ENCODE measurements at places on chromosomes 3 and 15.

DNA sequence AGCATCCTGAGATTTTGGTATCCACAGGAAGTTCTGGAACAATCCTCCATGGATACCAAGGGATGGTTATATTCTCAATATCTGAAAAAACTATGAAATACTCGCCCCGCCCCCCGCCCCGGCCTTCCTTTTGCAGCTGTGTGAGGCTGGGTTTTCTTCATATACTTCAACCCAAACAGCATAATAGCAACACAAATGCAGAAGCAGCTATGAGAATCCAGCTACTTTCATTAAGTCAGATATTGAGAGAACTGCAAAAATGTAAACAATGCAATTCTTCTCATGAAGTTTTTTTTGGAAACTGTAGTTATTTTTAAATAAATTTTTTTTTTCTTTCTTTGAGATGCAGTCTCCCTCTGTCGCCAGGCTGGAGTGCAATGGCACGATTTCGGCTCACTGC, 10.9 kb upstream of the IDH2 start:
- no peak for DNase-seq

DNA sequence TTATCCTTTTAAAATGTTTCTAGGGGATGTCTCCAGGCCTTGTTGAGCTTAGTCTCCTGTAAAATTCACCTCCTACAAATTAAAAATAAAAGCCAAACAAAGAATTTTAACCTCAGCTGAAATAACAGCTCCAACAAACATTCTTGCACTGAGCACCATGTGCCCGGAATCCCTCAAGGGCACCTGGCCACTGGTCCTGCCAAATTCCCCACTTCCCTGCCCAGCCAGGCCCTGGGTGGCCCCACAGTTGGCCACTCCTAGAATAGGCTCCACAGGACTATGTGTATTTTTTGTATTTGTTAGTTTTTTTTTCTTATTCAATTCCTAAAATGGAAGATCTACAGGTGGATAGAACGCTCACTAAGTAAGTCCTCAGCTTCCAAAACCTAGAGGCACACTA, 33.1 kb upstream of the PLA2G4E start:
- no peak for DNase-seq

- no peak for DNase-seq
Observed at GRCh38 chr15:67059127-67059553, 6.3 kb upstream of the SMAD3 start.

GRCh38 chr15:60374628-60375081, 23.1 kb downstream of the ANXA2 start:
- DNase-seq = no peak

- DNase-seq = peak; percentile 65
Observed at GRCh38 chr3:134249935-134250716, 533 bp downstream of the RYK start.

- DNase-seq = no peak
Observed at GRCh38 chr15:77067691-77068367, 3.1 kb downstream of the TSPAN3 start.

DNA sequence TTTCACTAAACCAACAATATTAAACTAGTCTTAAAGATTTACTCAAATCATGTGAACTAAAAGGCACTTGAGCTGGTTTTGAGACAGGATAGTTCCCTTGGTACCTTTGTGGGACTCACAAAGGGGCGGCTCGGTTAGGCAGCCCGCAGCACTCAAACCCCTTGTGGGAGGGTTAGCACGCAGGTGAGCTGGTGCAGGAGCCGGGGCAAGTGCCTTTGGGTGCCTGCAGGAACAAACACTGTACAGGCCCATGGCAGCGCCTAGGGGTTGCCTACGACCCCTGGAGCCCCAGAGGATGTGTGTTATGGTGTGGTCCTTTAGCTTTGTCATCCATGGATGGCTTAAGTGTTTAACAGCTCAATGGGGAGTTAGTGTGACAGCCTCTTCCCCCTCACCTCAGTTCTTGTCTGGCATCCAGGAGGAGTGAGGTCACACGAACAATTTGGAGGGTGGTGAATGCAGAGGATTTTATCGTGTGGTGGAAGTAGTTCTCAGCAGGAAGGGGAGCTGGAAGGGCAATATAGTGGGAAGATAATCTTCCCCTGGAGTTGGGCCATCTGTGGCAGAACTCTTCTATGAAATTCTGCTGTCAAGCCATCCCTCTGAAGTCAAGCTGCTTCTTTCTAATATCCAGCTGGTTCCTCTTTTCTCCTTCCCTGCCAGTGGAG, 470.9 kb downstream of the RBMS3 start:
- DNase-seq = no peak

- DNase-seq = no peak
Observed at GRCh38 chr15:31467361-31467760, 140.7 kb downstream of the KLF13 start.

GRCh38 chr3:128553560-128553959, 60.6 kb upstream of the GATA2 start:
- DNase-seq = no peak

- DNase-seq = peak; percentile 40
Observed at GRCh38 chr15:65132878-65133547, 595 bp downstream of the PDCD7 start.

GRCh38 chr15:73270366-73271097, 98.2 kb downstream of the HCN4 start:
- no peak for DNase-seq

GRCh38 chr15:38378161-38378560, 75.8 kb upstream of the FAM98B start:
- DNase-seq = no peak

DNA sequence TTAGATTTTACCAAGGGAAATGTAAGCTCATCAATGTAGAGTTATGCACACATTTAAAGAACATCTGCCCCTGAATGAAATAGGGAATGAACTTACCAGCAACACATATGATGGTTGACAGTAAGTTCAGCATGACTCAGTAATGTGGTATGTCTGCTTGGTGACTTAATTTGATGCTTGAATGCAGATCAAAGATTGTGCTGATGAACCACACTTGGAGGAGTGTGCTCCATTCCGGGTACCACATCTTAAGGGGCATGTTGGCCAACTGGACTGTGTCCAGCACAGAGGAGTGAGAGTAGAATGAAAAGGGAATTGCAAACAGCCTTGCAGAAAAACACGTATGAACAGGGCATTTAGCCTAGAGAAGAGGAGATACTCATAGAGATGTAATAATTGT, 171.0 kb upstream of the RARB start:
- no peak for DNase-seq

DNA sequence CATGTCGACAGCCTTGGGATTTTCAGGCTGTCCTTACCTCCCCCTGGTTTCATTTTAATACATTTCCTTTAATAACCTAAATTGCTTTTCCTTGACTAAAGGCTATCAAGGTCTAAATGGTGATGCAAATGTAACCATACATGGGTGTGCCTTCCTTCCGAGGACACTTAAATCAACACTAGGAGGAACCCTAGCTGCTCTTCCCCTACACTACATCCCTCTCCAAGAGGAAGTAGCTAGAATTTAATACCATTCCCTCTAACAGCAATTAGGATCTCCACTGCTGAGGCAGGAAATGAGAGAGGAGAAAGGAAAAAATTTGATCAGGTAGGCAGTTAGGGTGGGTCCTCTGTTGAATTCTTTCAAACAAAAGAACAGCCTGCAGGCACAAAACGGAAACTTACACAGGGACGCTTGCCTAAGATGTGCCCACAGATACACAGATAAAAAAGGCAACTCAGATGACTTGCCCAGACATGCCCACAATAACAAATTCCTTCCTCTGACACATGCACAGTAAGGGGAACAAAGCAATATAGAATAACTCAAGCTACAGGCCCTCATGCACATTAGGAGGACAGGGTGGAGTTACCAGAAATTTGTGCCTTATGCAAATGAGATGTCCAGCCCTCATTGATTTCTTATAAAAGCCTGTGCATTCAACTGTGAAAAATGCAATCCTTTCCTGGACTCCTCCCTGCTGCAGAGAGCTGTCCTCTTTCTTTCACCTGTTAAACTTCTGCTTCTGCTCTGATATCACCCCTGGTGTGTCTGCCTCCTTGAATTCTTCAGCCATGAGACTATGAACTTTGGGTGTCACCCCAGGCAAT, 1024.4 kb upstream of the CADM2 start:
- DNase-seq = no peak

DNA sequence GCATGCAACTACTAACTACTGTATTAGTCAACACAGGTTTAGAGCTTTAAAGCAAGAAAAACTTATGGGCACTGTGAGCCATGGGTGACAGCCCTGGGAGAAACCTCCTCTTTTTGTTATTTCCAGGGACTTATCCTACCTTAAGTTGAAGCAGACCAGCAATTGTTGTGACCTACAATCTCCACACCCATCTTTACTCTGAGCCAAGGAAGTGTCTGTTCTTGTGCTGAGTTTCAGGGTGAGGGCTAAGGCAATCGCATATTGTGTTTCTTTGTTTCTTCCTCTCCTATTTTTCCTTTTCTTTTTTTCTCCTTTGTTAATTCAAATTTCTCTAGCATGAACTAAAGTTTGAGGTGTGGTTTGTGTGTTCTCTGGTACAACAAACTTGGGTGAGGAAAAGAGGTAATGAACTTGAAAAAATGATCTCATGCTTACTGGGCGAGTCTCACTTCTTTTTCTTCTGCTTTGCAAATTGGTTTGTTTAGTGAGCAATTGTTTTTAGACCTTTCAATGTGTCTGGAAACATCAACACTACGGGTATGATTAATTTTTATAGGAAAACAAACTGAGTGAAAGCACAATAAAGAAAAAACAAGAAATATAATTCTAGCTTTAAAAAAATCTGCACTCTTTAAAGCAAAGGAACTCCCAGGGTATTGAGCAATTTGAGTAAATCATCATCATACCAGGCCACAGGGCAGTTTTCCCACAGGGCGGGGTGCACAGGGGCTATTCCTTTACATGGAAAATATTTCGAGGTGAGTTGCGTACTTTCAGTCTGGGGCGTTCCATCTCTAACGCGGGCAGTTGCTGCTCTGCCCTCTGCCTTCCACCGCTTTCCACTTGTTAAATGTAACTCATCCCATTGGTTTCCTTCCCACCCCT, 2.7 kb downstream of the UPK1B start:
- no peak for DNase-seq

GRCh38 chr3:128495435-128495970, 2.5 kb upstream of the GATA2 start:
- DNase-seq = no peak

GRCh38 chr3:186888569-186888968, 41.8 kb upstream of the ST6GAL1 start:
- DNase-seq = no peak

DNA sequence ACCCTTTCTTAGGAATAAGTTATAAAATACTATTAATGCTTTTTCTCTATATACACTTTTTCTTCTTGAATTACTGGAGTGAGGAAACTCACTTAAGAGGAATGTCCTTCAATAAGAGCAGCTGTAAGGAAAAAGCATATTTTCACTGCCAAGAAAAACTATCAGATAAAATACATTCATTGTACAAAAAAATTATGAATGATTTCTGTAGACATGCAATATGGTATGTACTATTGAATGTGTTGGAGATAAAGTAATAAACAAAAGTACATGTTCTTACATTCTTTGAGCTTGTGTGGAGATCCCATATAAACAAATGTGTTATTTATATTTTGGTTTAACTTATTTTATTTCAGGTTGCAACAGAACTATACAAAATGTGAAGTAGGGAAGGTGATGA, 241.0 kb upstream of the ZNF717 start:
- no peak for DNase-seq

DNA sequence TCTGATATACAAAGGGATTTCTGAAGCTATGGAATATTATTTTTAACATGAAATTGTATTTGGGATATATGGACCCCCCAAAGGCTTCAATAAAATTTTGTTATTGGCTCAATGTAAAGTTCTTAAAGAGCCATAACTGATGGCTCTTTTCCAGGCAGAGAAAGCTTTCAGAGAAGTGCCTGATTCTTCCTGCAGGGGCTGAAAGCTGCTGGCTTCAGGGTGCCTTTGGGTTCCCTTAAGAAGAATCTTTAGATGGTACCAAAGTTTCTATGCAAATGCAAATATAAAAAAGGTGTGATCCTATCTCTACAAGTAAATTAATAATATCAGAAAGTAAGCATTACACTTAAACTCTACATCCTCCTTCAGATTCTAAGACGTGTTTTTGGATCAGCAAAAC, 72.6 kb downstream of the NR2F2 start:
- no peak for DNase-seq

DNA sequence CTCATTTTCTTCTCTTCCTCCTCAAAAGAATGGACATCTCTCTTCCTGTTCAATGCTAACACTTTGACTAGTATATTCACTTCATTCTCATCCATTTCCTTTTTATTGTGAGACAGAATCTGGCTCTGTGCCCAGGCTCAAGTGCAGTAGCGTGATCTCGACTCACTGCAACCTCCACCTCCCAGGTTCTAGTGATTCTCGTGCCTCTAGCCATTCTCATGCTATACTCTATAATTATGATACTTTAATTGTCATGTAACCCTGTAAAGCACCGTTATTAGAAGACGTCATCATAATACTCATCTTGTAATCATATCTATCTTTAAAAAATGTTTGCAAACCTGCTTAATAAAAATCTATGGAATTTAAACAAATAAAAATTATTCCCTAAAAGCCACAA, 107.0 kb downstream of the SHOX2 start:
- no peak for DNase-seq

- no peak for DNase-seq
Observed at GRCh38 chr15:95226835-95227234, 995.5 kb downstream of the MCTP2 start.

GRCh38 chr3:173399044-173399443, 1.5 kb downstream of the NLGN1 start:
- DNase-seq = no peak

DNA sequence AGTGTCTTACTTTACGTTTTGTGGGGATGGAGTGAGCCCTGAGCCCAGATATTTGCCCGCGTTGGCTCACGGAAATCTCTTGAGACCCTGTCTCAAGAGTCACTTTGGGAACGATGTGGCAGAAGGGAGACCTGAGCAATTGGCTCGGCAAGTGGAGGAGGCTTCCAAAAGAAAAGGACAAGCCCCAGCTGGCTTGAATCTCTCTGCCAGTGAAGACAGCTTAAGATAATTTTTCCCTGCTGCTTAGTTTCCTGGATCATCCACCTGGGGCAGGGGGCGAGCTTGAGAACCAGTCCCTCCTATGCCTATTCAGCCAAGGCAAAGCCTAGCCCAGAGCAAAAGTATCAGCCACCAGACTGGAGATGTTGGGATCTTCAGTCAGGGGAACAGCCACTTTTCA, 708 bp downstream of the SEC22A start:
- no peak for DNase-seq

DNA sequence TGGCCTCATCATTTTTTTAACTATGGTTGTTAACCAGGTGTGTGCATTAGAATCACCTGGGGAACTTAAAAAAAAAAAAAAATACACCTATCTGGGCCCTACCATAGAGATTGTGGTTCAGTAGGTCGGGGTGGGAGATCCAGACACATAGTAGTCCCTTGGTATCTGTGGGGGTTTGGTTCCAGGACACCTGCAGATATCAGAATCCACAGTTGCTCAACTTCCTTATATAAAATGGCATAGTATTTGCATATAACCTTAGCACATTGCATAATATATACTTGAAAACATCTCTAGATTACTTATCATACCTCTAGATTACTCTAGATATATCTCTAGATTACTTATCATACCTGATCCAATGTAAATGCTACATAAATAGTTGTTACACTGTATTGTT, 5.0 kb downstream of the IQGAP1 start:
- DNase-seq = no peak

Data from stimulated activated CD8-positive, alpha-beta memory T cell treated with anti-CD3 and anti-CD28 coated beads, Interleukin-4, amount 100 ng/mL, for 48 hours (primary cell).